ENCODE measurements at places on chromosomes 5 and 9.
A peak's percentile ranks its signal among the peaks of the same experiment; 100 is the strongest.

GRCh38 chr9:116572095-116572748 lies 114.9 kb upstream of the TRIM32 start:
- peak; percentile 1 for DNase-seq

- no peak for DNase-seq
These were observed 20.3 kb downstream of the ARPC5L start for GRCh38 chr9:124882231-124882630.

DNA sequence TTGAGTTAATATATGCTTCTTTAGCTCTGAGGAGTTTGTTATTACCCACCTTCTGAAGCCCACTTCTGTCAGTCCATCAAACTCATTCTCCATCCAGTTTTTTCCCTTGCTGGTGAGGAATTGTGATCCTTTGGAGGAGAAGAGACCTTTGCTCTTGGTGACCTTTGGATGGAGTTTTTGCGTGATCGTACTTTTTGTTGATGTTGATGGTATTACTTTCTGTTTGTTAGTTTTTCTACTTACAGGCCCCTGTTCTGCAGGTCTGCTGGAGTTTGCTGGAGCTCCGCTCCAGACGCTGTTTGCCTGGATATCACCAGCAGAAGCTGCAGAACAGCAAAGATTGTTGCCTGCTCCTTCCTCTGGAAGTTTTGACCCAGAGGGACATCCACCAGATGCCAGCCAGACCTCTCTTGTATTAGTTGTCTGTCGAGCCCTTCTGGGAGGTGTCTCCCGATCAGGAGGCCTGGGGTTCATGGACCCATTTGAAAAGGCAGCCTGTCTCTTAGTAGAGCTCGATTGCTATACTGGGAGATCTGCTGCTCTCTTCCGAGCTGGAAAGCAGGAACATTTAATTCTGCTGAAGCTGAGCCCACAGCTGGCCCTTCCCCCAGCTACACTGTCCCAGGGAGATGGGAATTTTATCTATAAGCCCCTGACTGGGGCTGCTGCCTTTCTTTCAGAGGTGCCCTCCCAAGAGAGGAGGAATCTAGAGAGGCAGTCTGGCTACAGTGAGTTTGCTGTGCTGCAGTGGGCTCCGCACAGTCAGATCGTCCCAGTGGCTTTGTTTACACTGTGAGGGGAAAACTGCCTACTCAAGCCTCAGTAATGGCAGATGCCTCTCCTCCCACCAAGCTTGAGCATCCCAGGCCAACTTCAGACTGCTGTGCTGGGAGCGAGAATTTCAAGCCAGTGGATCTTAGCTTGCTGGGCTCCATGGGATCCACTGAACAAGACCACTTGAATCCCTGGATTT lies 445.5 kb downstream of the MAN2A1 start:
- no peak for DNase-seq

- DNase-seq: no peak
These were observed 59.8 kb upstream of the NFIB start for GRCh38 chr9:14373706-14374105.

GRCh38 chr5:43602461-43603343 lies at the start of gene NNT:
Gene NNT, plus strand, starts transcription at chr5:43603180. Its CDS starts 6,016 bp downstream, at chr5:43609196.
- DNase-seq: peak; percentile 77

DNA sequence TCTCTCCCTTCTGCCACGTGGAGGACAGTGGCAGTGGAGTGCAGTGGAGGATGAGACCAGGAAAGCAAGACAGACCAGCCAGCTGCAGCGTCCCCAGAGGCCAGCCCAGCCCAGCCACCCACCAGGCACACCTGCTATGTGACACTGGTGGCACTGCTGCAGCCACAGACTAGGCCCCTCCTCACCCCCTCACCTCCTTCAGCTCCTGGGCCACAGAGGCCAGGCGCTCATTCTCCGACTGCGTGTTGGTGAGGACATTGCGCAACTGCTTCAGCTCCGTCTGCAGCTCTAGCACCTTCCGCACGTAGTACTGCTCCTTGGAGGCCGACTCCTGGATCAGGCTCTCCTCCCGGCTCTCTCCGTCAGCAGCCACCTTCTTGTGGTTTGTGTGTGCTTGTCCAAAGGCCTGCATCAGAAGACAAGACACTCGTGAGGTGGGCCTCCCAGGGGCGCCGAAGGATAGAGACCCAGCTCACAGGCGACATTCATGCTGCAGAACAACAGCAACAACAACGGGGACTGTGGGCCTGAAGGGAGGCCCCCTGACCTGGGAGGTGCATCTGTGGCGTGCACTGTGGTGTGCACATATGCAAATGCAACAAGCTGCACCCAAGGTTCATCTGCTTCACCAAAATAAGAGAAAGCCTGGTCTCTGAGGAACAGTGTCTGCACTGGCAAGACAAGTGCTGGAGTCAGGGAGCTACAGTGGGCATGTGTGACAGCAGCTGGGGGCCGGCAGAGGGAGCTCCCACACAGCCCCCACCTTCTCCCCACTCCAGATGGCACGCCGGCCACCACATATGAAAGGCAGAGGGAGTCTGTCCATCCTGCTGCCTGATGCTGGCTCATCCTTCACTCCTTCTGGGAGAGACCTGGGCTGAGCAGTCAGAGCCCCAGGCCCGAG lies 35.5 kb downstream of the BICD2 start:
- no peak for DNase-seq

- DNase-seq: no peak
These were observed 351.9 kb downstream of the ENC1 start for GRCh38 chr5:74288448-74289108.

GRCh38 chr5:135881819-135882218 lies 13.8 kb downstream of the IL9 start:
- no peak for DNase-seq
